HepG2 (cell line): ENCODE measurements at places on chromosomes 12 and 14. TPM values are rescaled to one million over a fixed set of nuclear protein-coding genes. Genes with fewer than 3 reads are reported as not detected.

HHIPL1 gene
- total RNA-seq: not detected in 2 replicates

NR4A1 gene
- 4.6 and 5.7 TPM in 2 replicates for total RNA-seq

ACOT4 gene
- total RNA-seq: 0.04 TPM in 1 of 2 replicates, not detected in the other

IL26 gene
- not detected in 2 replicates for total RNA-seq

DNA sequence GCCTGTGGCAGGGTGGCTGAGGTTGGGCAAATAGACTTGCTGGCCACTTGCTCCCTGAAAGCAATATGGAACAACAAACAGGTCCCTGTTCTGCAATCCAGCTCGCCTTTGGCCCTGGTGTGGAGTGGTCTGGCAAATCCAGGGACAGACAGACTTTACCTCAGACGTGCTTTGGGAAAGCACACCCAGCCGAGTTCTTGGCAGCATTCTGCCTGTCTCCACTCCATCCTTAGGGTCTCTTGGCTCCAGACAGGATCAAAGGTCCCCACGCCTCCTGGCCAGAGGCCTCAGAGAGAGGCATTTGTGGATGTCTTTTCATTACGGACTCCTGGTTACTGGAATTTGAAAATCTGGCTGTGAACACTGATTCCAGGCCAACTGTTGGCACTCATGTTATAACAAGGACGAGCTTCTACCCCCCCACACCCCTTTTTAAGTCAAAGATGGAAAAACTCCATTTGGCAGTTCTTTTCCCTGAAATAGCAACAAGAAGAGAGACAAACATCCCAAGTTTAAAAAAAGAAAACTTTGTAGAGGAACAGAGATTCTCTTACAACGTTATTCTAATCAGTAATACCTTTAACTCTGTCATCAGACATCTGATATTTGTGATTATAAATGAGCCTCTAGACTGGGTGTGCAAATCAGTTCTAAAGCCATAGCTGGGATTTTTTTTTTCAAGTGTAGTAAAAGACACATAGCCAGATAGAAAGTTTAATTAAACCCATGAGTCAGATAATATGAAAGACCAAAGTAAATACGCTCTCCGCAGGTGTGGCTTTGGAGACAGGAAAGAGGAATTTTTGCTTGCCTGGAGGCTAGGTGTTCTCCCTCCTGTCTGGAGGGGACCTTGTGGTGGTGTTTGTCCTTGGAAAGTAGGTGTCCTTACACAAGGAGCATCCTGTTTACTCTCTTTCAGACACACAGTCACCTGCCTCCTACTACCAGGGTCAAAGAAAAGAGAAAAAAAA is 60.7 kb downstream of the GALNT8 start:
- H3K27me3 ChIP-seq: no peaks in the 10 kb centered on the region; the same call in none of the 2 replicates
- no peaks in the 10 kb centered on the region for H3K36me3 ChIP-seq
- no peak overlapping the region for H3K4me3 ChIP-seq
- no peak overlapping the region for H3K27ac ChIP-seq
- peaks cover 7% of the 10 kb centered on the region; the same call in 1 of the 2 replicates for H3K4me1 ChIP-seq
- DNase-seq: no peak

DNA sequence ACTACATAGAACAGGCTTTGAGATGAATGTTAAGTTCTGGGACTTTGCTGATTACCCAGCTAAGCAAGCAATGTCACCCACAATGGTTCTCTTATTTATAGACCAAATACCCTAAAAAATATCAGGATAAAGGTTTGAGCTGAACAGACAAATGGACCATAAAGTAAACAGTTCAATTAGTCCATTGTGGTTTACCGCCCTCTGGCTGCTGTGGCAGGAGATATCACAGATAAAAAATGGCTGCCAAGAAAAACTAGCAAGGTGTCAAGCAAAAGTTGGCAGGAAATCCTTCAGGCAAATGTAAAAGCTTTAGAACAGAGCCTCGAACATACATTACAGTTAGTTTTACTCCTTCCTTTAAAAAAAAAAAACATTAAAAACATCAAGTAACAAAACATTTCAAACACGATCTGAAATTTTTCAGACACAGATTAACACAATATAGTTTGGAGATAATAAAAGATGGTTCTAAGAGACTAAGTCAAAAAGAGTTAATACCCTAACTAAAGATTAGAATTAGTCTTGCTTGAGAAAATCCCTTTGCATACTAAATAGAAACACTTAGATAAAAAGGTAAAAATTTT is 41.3 kb downstream of the MED13L start:
- H3K4me3 ChIP-seq: no peak overlapping the region
- H3K27me3 ChIP-seq: no peaks in the 10 kb centered on the region
- peak; percentile 43 for DNase-seq
- no peaks in the 10 kb centered on the region for H3K36me3 ChIP-seq

- no peak for DNase-seq
- peaks cover 43% of the 10 kb centered on the region for H3K4me1 ChIP-seq
- H3K27me3 ChIP-seq: no peaks in the 10 kb centered on the region
- H3K36me3 ChIP-seq: no peaks in the 10 kb centered on the region
These were observed 13.0 kb upstream of the NR1H4 start for GRCh38 chr12:100460702-100461101.

DNA sequence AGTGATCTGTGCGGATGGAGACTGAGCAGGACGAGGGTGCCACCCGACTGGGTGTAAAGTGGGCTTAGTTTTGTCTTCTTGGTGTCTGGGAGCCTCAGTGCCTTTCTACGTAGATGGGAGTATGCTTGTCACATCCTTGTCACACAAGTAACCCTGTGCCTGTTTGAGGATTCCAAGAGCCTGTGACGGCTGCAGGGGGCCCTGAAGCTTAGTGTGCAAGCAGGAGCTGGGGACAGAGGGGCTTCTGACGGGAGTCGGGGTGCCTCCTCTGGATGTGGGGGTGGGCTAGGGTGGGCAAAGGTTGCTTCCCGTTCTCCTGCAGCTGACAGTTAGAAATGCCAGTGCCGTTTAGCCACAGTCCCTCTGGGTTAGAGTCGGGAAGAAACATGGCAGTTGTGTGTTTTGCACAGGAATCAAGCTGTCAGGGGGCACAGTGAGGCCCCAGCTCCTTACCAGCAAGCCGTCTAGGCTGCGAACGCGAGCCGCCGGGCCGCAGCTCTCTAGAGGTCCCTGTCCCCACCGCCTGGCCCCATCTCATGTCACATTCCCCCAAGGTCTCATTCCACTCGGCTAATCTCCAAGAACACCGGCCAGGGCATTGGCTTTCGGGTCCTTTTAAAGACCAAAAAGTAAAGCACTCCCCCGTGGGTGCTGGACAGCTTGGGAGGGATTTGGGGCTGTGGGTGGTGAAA is 7.0 kb downstream of the RTL1 start:
- H3K36me3 ChIP-seq: no peaks in the 10 kb centered on the region
- peaks cover 46% of the 10 kb centered on the region for H3K4me1 ChIP-seq
- H3K27me3 ChIP-seq: no peaks in the 10 kb centered on the region
- no peak for DNase-seq
- H3K4me3 ChIP-seq: no peak overlapping the region
- no peak overlapping the region for H3K27ac ChIP-seq

GRCh38 chr14:31788340-31788739 is 227.1 kb downstream of the NUBPL start:
- H3K4me1 ChIP-seq: no peaks in the 10 kb centered on the region
- H3K4me3 ChIP-seq: no peak overlapping the region
- H3K27me3 ChIP-seq: no peaks in the 10 kb centered on the region
- no peak overlapping the region for H3K27ac ChIP-seq

DNA sequence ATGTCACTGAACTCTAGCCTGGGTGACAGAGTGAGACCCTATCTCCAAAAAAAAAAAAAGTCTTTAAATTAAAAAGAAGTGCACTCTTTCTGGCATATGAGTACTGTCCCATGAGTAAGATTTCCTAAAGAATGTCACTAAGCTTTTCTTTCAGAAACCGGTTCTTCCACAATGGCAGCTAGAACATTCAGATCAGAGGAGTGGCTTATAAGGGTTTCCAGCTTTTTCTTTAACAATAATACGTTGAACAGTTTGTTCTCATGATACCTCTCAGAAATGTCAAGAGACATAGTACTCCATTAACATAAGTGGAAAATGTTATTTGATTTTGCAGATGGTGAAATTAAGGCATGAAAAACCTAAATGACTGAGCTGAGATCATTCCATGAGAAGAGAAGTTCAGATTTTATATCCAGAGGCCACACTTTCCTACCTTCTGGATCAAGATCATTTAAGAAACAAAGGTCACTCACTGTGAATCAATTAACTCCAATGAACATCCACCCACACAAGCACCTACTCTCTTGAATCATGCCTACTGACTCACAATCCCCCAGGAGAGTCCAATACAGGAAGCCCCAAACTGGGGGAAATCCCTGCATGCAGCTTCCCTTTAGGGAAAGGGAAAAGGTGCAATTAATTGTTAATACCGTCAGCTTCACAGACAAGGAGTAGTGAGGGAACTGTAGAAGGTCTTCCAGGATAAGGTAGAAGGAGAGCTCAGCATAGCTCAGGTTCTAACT is 86.9 kb downstream of the SPTSSA start:
- H3K4me3 ChIP-seq: no peak overlapping the region
- peaks cover 28% of the 10 kb centered on the region for H3K4me1 ChIP-seq
- H3K36me3 ChIP-seq: no peaks in the 10 kb centered on the region
- no peaks in the 10 kb centered on the region; the same call in 1 of the 2 replicates for H3K27me3 ChIP-seq
- no peak for DNase-seq

- H3K36me3 ChIP-seq: no peaks in the 10 kb centered on the region
- DNase-seq: no peak
- H3K4me3 ChIP-seq: peak within 1 kb of the TSS; percentile 67; the same call in 1 of the 2 replicates
- H3K4me1 ChIP-seq: peaks cover 53% of the 10 kb centered on the region
- peaks cover 25% of the 10 kb centered on the region for H3K27me3 ChIP-seq
These were observed at the start of gene LBHD2 for GRCh38 chr14:103084021-103084919. LBHD2 (plus strand) TSS chr14:103084210; CDS start chr14:103086013, 1,803 bp downstream.

GRCh38 chr14:92496191-92496857 is 17.3 kb upstream of the RIN3 start:
- peaks cover 32% of the 10 kb centered on the region for H3K4me1 ChIP-seq
- H3K4me3 ChIP-seq: no peak overlapping the region
- no peaks in the 10 kb centered on the region for H3K36me3 ChIP-seq
- no peak for DNase-seq
- no peak overlapping the region for H3K27ac ChIP-seq
- no peaks in the 10 kb centered on the region for H3K27me3 ChIP-seq

DNA sequence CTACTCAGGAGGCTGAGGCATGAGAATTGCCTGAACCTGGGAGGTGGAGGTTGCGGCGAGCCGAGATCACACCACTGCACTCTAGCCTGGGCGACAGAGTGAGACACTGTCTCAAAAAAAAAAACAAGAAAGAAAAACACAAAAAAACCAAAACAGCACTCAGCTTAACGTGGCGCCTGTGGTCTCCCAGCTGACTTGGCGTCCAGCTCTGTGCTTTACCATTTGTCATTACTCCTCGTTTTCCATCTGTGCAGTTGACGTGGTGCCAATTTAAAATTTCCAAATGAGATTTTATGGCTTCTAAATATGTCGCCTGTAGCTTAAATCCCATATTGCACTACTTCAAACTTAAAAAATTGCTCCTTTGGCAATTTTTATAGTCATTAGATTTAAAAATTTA is 2.0 kb downstream of the MGP start:
- H3K4me3 ChIP-seq: no peak overlapping the region
- no peak overlapping the region for H3K27ac ChIP-seq
- H3K4me1 ChIP-seq: no peaks in the 10 kb centered on the region
- H3K27me3 ChIP-seq: no peaks in the 10 kb centered on the region

GRCh38 chr12:124927201-124928094 is 13.0 kb upstream of the UBC start:
- H3K4me1 ChIP-seq: peaks cover 42% of the 10 kb centered on the region
- peak; percentile 85 for DNase-seq
- H3K27ac ChIP-seq: peak overlapping the region; percentile 77
- no peaks in the 10 kb centered on the region for H3K36me3 ChIP-seq
- H3K27me3 ChIP-seq: no peaks in the 10 kb centered on the region; the same call in 2 of the 3 replicates

- no peaks in the 10 kb centered on the region for H3K36me3 ChIP-seq
- H3K27me3 ChIP-seq: no peaks in the 10 kb centered on the region
- H3K4me3 ChIP-seq: no peak overlapping the region
- no peak overlapping the region for H3K27ac ChIP-seq
- peaks cover 42% of the 10 kb centered on the region for H3K4me1 ChIP-seq
- DNase-seq: no peak
These were observed 80.6 kb upstream of the GTF2A1 start for GRCh38 chr14:81301371-81301770.

DNA sequence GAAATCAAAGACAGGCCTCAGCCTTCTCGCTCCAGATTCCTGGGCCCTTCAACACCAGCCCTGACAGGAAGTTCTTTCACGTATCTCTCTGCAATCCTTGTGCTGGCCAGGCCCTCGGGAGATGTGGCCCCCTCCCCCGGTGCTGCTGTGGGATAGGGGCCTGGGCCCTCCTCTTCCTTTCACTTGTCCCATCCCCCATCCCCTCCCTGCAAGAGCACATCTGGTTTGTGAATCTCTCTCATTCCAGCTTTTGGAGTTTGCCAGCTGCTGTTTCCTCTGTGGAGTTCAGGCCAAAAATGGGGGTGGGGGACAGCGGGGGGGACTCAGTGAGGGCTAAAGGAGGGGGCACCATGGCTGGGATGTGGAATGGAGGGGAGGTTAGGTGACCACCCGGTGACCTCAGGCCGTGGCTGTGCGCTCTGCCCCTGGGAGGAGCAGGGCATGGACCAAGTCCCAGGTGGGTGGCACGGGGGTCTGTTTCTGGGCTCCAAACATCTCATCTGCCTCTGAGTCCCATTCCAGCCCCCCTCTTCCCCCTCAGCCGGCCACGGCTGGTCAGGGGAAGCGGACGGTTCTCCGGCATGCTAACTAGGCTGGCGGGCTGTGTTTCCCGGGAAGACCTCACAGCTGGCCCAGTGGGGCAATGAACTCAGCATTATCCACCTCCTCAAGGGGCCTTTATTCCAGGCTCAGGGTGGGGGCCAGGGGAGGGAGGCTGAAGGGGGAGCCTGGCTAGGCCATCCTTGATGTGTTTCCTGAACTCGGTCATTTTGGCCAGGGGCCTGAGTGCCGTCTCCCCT is 7.4 kb downstream of the LRP1 start:
- H3K27me3 ChIP-seq: no peaks in the 10 kb centered on the region
- H3K27ac ChIP-seq: peak overlapping the region; percentile 42
- no peak for DNase-seq
- H3K4me3 ChIP-seq: no peak overlapping the region

DNA sequence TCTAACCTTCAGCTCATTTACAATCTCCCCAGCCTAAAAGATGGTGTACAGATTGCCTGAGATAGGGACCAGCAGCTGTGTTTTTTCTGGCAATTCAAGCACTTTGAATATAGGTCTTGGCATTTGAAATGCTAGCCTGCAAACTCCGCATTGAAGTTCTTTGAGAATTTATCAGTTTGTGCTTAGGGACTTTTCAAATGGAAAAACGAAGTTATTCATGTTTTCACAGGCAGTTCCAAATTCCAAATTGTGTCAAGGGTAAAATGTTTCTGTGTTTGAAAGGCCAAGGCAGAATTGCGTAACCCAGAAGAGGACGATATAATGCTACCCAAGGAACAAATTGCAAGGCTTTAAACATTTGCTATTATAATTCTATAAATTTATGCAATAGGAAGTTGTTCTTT is 168.9 kb upstream of the RASSF8 start:
- H3K27ac ChIP-seq: no peak overlapping the region
- no peak for DNase-seq
- no peak overlapping the region for H3K4me3 ChIP-seq
- no peaks in the 10 kb centered on the region for H3K27me3 ChIP-seq

- H3K4me3 ChIP-seq: no peak overlapping the region
- no peaks in the 10 kb centered on the region for H3K27me3 ChIP-seq
- H3K27ac ChIP-seq: no peak overlapping the region
- H3K36me3 ChIP-seq: peaks cover 13% of the 10 kb centered on the region; the same call in 1 of the 3 replicates
These were observed 50.0 kb downstream of the KDM2B start for GRCh38 chr12:121530600-121531355.
